ENCODE measurements at places on chromosomes 4 and X.

DNA sequence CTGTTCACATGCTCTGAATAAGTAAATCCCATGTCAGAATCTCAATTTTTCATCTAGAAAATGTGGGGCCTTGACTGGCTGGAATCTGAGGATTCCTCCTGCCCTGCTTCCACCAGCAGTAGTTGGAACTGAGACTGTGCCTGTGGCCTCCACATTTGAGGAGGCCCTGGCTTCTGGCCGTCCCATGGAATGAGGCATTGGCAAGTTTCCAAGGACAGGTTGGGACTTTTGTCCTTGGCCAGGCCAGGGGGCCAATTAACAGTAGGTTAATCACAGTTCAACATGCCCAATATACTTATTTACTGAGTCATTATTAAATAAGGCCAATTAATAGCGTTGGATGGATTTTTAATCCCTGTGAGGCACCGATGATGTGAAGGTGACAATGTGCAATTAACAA lies 50.2 kb upstream of the GABRE start:
- DNase-seq = no peak

- no peak for DNase-seq
These were observed 9.7 kb upstream of the SYP start for GRCh38 chrX:49209434-49210251.

DNA sequence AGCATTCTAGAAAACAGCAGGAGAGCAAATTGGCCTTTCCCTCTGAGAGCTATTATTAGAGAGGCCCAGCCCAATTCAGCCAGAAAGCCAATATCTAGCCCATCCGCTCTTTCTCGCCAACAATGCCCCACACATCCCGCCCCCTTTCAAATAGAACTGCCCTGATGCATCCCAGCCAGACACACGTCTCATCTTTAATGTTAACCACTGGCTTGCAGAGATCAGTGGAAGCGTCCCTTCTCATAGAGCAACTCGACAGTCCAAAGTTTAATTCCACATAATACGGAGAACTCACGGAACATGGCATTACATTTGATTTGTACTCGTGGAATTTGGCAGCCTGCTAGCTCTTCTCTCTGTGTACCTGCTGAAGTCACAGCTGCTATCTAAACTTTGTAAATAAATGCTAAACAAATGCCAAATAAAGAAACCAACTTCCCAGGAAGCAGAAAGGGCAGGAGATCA lies 304.4 kb downstream of the DHX15 start:
- DNase-seq = no peak

DNA sequence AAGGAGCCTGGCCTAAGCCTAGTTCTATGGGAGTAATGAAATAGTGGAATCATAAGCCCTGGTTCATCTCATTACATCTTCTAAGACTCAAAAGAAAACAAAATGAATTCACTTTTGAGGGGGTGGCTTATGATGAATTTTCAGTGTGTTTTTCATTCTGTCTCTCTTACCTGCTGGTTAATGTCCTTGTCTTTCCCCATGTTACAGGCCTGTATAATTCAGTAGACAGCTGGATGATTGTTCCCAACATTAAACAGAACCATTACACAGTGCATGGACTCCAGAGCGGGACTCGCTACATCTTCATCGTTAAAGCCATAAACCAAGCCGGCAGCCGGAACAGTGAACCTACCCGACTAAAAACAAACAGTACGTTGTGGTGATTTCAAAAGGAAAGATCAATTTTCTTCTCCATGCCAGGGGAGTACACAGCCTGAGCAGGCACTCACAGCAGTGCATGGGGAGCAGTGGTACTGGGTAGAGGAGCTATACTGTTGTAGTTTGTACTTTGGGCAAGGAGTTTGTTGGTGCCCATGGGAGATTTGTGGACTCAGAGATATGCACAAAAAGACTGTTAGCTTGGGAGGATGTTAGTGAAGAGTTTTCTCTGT lies 57.9 kb downstream of the TEX13B start:
- DNase-seq = no peak

- DNase-seq = no peak
These were observed 129.7 kb upstream of the EDNRA start for GRCh38 chr4:147351083-147351787.

DNA sequence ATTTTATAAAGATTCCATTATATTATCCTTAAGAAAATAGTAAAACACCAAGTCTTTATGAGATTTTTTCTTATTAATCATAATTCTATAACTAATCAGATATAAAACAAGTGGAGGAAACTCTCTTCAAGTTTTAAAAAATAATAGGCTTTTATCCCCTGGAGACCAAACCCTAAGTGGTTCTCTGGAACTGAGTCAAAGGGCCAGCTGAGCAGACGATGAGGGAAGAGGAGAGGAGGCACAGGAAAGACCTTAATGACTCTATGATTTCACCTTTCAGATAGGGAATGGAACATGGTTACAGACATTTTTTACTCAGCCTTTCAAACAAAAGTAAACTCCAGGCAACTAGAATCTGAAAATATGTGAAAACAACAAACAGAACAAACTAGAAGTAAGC lies 201.8 kb downstream of the SLC39A8 start:
- no peak for DNase-seq

GRCh38 chrX:5458300-5458842 lies 770.3 kb downstream of the NLGN4X start:
- no peak for DNase-seq

- no peak for DNase-seq
These were observed 91.8 kb downstream of the GABRG1 start for GRCh38 chr4:46032056-46032455.

DNA sequence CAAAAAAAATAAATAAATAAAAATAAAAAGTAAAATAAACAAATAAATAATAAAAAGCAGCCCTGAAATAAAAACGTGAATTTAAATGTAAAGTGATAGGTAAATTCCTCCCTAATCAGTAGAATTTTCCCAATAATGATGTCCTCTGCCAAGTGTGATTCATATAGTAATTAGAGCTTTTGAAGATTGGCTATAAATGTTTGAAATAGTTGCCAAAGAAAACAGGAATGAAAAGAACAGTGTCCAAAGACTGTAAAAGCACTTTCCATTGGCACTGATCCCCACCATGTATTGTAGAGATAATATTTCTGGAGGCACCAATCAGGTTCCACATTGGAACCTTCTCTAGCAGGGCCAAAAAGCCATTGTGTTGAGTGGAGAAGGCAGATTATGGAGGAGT lies 25.9 kb upstream of the SMARCAD1 start:
- DNase-seq = no peak

DNA sequence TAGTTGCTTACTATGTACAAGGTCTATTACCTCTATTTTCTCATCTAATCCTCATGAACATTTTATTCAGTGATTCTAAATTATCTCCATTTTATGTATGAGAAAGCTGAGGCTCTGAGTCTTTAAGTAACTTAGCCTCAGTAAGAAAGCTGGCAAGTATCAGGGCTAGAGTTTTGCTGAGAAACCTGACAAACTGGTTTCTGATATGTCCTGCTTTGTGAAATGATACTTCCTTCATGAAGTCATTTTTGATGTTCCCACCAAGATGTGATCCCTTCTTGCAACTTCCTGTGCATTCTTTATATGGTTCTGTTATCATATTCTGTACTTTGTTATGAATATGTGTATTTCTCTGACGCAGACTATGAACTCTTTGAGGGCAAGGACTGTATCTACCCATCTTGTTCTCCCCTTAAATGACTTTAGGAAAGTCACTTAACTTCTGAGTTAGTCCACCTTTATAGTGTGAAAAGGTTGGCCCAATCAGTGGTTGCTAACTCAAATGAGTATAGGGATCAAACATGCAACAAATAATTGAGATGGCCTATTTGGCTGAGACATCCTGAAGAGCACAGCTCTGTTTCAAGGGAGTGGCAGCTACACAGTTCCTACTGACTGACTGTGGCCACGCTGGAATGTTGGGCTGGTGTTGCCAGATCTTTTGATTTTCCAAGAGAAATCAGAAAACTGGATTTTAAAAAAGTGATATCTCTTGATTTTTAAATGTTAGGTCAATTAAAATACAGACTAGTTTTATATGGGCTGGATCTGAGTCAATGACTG lies 127.9 kb upstream of the AMOT start:
- no peak for DNase-seq

DNA sequence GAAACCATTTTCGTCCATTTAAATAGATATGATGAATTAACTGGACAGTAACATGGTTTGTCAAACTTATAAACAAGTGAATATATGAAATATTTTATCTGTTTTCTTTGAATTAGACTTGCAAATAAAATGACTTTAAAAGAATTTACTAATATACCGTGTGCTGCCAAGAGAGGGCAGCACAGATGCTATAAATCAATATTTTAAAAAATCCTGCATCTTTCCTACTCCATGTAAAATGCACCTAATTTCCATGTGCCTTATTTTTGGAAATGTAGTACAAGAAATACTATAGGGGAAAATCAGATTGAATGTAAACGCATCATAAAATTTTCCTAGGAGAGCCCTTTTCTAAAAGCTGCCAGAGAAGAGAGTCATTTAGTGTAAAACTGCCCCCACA lies 62.2 kb downstream of the PRKX start:
- peak; percentile 5 for DNase-seq

DNA sequence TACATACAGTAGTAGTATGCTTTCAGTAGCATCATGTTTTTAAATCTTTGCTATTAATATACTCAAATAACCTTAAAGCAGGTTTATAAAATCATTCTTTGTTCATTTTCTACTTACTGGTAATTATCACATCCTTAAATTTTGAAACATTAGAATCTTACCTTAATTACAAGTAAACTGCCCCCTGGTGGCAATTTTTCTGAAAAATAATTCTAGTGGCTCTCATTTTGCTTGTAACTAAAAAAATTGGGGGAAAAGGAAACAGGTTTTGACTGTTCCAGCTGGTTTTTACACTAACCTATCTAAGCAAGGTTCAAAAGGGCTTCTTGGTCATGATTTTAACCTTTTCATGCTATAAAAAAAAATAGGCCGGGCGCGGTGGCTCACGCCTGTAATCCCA lies 18.5 kb upstream of the DCAF4L1 start:
- DNase-seq = peak; percentile 8

DNA sequence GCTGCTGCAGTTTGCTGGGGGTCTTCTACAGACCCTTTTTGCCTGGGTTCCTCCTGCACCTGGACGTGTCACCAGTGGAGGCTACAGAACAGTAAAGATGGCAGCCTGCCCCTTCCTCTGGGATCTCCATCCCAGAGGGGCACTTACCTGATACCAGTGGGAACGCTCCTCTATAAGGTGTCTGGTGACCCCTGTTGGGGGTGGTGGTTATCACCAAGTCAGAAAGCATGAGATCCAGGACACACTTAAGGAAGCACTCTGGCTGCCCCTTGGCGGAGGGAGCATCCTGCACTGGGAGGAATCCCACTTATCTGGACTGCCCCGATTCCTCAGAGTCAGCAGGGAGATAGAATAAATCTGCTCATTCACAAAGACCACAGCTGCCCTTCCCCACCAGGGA lies 218.9 kb upstream of the GALNTL6 start:
- no peak for DNase-seq

Data from fibroblast of gingiva (primary cell).